Head of caudate nucleus (tissue), 42 donors: ENCODE measurements at places on chromosomes 4 and X.

DNA sequence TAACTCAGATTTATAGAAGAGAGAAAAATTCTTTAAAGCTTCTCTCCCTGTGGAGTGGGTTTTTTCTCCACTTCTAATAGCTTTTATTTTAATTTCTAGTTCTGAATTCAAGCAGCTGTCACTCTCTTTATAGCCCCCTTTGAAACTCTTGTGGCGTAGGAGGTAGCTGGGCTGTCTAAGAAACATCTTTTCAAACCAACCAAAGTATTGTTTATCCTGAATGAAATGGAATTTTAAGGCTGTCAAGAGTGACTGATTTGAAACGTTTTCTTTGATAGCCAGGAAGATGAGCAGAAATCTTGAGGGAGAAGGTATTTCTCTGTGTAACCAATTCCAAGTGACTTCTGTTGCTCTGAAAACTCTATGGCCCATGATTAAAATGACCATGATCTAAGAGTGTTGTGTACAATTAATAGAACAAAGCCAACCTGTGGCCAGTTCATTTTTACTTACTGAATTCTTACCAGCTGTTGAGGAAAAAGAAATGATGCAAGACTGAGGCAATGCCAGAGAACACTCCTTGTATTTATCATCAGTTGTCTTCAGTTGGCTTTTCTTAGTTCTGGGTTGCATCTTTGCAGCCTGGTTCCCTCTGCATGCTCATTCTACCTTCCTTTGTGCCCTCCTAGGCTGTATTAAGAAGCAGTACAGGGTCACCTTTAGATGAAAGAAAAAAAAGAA lies 298.4 kb downstream of the ARHGAP10 start:
- DNase-seq: no peak

DNA sequence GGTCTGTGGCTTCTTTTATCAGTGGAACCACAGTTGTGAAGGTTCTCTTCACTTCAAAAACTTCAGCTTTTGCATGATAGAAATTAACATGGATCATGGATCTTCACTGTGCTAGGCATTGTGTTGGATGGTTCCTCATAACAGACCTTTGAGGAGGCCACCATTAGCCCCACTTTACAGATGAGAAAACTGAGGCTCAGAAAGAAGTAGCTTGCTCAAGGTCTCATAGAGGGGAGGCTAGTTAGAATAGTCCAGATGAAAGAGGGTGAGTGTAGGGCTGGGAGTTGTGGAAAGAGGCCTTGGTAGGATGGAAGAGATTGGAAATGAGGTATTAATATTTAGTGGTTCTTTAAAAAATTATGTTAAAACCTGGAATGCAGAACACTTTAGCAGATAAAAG lies 2.6 kb downstream of the TSR2 start:
- DNase-seq: no peak

DNA sequence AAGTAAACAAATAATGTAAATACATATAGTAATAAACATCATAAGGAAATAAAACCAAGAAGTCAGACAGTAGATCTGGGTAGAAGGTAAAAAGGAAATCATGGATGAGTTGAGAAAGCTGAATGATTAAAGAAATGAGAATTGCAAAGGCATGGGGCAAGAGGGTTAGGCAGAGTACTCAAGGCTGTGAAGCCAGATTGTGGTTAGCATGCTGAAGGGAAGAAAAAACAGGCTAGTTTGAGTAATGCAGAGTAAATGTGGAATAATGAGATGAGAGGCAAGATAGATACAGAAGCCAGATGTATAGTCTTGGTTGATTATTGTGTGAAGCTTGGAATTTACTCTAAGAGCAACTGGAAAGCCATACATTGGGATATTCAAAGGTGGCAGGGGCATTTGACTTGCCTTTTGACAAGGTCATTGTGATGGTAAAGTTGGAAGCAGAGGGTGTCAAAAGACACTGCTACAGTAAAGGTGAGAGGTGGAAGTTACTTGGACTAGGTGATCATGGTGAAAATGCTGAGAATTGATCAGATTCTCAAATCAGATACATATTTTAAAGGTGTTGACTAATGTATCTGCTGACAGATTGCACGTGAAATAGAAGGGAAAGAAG lies 307.0 kb downstream of the FSTL5 start:
- no peak for DNase-seq

DNA sequence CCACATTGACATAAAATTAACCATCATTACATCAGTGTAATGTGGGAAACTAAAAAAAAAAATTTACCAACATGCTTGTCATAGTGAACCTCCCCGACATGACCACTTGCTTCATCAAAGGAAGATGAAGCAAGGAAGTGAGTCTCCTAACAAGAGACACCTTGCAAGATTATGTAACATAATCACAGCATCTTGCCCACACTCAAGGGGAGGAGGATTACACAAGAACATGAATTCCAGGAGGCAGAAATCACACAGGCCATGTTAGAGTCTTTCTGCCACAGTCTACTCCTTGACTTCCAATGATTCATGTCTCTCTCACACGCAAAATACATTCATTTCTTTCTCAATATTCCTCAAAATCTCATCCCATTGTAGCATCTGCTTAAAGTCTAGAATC lies 93.3 kb downstream of the AKAP4 start:
- no peak for DNase-seq

- no peak for DNase-seq
Measured at GRCh38 chrX:32483534-32484136, 727.7 kb downstream of the DMD start.

- no peak for DNase-seq
Measured at GRCh38 chr4:31160146-31160545, 440.0 kb downstream of the PCDH7 start.

- DNase-seq: no peak
Measured at GRCh38 chrX:136697156-136697555, 49.2 kb downstream of the CD40LG start.

DNA sequence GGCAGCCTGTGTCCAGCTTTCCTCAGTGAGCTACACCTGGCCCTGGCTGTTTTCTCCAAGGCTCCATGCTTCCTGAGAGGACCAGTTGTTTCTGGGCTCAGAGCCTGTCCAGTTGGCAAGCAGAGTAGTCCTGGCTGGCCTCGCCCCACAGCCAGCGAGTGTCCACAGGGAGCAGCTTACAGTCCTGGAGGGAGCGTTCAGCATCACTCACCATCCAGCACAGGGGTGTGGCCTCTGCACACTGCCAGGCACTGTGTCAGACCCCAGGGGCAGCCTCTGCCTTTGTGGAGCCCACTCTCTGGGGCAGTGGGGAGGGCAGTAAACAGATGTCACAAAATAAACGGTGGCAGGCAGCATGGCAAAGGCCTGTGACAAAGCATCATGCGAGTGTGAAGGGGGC lies 23.9 kb downstream of the EVC start:
- no peak for DNase-seq

DNA sequence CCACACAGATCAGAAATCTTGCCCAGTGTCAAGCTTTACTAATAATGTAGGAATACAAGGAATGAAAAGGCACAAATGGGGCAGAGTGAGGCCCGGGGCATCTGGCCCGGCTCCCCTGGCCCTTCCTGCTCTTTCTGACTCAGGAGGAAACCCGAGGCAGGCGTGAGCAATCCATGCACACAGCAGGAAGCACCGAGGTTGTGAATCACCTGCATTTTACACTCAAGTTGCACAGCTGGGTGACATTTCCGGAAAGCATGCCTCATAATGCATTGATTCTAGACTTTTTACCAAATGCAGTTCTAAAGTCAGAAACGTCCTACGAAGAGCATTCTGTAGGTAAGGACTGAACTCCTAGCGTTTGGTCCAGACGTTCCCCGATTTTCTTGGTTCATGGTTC lies 38.9 kb downstream of the PRIMPOL start:
- DNase-seq: no peak

DNA sequence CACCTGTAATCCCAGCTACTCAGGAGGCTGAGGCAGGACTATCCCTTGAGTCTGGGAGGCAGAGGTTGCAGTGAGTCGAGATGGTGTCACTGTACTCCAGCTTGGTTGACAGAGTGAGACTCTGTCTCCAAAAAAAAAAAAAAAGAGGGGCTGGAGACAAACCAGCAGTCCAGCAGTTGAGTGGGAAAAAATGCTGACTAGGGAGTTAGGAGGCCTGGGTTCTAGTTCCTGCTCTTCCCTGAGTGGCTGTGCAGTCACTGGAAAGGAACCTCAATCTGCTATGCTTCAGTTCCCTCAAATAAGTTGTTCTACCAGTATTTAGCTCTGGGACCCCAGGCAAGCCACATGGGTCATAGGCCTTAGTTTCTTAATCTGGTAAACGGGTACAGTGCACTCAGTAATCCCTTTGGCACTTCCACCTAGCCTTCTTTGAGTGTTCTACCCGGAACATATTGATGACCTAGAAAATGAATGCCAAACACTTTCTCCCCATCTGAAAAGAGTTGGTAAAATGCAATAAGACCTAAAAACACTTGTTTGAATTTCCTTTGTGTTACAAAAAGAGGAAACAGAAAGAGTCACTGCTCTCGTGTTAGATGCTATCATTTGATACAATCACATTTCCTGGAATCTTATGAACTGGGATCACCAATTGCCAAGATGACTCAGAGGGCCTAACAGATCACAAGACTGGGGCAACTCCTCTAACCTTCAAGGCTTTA lies 99.3 kb upstream of the EGFL6 start:
- DNase-seq: no peak

DNA sequence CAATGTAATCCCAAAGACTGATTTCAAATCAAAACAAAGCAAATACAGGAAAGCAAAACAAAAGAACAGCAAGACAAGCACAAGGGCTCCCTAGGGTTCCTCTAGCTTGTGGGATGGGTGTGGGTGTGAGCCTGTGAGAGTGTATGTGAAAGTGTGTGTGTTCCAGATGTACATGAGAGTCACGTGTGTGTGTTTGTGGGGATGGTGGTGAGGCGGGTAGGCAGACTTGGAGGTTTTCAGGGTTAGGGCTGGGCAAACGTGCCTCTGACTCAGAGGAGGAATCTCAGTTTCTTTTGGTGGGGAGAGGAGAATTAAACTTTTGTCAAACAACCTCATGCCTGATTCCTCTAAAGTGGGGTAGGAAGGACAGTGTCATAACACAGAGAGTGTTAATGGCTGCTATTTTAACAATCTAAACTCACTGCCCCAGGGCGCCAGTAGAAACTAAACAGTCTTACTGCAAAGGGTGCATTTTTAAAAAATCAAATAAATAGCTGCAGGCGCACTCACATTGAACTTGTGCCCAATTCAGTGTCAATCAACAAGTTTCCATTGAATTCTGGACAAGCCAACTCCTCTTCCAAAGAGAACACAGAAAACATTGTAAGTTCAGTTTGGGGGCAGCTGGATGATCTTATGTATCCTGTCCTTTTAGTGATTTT lies 51.8 kb downstream of the CHRDL1 start:
- DNase-seq: no peak

GRCh38 chrX:115324194-115324593 lies 34.7 kb downstream of the LUZP4 start:
- DNase-seq: no peak

DNA sequence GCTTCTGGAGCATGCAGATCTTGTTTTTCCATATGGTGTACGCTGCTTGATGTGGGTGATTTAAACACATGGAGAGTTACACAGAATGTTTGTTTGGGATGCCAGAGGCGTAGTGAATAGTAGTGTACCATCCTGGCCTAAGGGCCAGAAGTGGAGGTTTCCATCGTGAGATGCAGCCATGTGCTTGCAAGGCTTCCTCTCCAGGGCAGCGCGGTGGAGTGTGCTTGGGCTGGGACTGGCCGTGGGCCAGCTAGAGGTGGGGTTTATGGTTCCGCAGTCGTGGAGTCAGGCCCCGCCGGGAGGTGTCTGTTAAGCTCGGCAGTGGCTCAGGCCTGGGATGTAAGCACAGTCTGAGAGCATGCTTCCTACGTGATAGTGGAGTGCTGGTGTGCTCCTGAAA lies 14.0 kb downstream of the STOX2 start:
- no peak for DNase-seq

- no peak for DNase-seq
Measured at GRCh38 chr4:125952631-125953030, 637.9 kb downstream of the FAT4 start.

GRCh38 chr4:138953961-138954371 lies 61.6 kb upstream of the NOCT start:
- DNase-seq: no peak

DNA sequence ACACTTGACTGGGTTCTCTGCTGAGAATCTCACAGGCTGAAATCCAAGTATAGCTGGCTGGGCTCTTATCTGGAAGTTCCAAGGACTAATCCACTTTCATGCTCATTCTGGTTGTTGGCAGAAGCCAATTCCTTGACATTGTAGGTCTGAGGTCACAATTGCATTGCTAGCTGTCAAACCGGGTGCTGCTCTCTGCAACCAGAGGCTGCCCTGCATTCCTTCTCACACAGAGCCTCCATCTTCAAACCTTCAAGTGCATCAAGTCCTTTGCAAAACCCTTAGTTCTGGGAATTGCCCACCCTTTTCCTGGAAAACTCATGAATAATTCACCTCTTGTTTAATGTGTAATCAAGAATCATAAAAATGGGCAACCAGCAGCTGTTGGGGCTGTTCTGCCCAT lies 404.2 kb downstream of the KCNIP4 start:
- DNase-seq: no peak

DNA sequence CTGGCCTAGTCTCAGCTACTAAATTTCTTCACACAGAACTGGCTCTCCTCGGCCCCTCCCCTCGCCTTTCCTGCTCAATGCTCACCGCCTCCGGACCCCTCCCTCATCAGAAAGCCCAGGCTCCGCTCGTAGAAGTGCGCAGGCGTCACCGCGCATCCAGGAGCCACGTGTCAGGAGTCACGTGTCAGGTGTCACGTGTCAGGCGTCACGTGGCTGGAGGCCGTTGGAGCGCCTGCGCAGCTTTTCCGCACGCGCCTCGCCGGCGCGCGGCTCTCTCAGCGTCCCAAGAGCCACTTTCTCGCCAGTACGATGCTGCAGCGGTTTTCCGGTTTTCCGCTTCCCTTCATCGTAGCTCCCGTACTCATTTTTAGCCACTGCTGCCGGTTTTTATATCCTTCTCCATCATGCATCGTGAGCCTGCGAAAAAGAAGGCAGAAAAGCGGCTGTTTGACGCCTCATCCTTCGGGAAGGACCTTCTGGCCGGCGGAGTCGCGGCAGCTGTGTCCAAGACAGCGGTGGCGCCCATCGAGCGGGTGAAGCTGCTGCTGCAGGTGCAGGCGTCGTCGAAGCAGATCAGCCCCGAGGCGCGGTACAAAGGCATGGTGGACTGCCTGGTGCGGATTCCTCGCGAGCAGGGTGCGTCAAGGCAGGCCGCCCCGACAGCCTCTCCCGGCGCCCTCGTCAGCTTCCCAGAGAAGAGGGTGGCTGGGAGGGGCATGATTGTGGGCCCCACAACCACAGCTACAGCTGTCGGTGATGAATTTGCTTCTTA lies at the start of gene SLC25A31:
SLC25A31 (plus strand) TSS at position 259 of the 772 bp plus-strand sequence; CDS start at position 405, 146 bp downstream.
- no peak for DNase-seq

DNA sequence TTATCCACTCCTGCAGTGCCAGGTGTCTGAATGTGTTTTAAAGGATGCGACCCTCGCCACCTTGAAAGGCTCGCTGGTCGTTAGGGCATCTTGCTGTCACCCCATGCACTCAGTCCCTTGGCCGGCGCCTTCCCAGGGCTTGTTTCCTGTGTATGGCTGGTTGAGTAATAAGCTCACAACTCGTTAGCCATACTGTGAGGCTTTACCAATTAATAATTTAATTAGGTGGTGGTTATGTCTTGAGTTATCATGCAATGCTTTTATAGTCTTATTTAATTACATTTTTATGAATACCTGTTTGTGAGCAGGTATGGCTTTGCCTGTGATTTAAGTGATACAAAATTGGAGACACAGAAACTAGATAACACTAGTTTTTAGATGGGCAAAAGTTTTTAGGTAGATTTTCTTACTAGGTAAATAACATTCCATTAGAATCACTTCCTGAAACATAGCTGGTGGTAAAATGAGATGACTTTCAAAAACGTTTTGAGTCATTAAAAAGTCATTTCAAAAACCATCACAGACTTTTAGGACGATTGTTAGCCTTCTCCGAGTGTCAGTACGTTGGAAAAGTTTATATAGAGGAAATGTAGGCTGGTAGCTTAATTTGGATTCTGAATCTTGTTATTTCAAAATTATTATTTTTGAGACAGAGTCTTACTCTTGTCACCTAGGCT lies 18.2 kb downstream of the PTTG2 start:
- peak; percentile 16 for DNase-seq
